ENCODE measurements at places on chromosomes 1 and 21.
A peak's percentile ranks its signal among the peaks of the same experiment; 100 is the strongest.

DNA sequence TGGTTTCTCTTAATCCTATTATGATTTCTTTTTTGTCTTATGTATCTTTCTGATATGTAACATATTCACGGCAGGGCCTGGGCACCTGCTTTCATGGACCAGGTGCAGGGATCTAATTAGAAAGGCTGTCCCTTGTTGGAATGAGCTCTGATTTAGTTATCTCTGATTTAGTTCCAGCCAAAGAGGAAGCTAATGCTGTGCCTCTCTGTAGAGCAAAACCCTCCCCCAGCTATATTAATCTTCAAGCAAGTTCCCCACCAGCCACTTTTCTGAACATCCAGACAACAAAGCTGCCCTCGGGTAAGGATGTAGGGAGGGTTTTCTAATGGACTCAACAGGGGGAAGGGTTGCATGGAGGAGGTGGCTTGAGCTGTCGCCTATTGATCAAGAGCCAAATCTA lies 6.1 kb downstream of the TSACC start:
- DNase-seq: no peak

GRCh38 chr1:153563991-153564390 lies 1.7 kb downstream of the S100A2 start:
- DNase-seq: no peak

GRCh38 chr1:150724336-150724735 lies 3.6 kb upstream of the HORMAD1 start:
- DNase-seq: no peak

DNA sequence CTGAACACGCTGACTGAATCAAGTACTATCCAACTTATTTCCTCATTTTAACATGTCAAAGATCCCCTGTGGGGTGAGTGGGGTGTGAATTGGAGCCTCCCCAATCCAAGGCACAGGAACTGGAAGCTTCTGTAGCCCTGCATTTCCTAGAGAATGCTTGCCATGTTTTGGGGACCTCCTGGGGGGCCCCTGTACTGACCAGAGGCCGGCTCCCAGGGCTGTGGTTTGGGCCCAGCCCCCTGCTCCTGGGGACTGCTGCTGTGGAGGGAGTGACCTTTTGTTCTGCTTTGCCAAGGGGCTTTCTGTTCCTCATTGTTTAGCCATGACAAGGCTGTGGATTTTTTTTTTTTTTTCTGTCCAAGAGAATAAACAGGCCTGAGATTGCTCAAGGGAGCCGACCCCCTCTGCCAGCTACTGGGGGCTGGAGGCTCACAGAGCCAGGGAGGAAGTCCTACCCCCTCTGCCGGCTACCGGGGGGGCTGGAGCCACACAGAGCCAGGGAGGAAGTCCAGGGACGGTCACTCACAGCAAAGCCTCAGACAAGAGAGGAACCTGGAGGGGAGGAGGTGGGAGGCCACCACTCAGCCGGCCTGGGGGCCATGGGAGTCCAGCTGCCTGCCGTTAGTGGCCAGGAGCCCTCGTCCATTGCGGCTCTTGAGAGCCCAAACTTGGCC lies 17.4 kb downstream of the TNFRSF1B start:
- no peak for DNase-seq

DNA sequence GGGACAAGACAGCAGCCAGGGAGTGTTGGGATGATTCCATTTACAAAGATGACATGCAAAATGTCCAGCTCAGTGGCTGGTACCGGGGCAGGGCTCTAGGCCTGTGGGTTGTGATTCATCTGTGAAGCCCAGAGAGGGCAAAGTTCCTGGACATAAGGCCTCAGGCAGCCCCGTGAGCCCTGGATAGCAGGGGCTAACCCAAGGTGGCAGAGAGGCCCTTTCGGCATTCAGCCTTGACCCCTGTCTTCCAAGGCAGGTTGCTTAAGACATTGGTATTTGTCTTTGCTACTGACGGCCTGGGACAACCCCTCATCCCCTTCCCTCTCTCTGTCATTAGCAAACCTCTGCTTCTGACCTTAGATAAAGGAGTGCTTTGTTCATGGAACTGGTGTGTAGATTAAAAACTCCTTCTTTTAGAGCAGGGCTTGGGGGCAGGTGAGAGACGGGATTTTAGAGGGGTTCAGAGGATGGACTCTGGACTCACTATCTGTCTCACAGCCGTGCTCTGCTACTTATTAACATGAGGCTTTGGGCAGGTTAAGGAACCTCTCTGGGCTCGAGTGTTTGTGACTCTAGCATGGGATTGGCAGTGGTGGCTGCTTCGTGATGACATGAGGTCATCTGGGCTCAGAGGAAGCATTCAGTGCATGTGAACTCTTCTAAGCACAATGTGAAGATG lies 36.3 kb downstream of the TMEM51 start:
- DNase-seq: no peak

GRCh38 chr1:206506405-206507283 lies 687 bp upstream of the RASSF5 start:
- no peak for DNase-seq

DNA sequence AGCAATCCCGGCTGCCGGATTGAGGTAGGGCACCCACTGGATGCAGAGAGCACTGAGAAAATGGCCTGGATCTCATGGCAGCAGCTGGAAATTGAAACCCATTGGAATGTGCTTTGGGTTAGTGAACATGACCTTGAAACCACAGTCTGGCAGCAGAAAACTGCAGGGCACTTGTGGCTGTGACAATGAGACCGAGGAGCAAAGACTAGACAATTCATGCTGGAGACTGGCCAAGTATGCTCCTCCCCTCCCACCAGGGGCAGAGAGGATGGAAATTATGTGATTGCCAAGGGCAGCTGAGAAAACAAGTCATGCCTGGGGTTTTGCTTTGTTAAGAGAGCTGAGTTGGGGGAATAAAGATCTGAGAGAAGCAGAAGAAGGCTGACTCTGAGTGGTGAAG lies 60.7 kb downstream of the ZNF697 start:
- DNase-seq: no peak

DNA sequence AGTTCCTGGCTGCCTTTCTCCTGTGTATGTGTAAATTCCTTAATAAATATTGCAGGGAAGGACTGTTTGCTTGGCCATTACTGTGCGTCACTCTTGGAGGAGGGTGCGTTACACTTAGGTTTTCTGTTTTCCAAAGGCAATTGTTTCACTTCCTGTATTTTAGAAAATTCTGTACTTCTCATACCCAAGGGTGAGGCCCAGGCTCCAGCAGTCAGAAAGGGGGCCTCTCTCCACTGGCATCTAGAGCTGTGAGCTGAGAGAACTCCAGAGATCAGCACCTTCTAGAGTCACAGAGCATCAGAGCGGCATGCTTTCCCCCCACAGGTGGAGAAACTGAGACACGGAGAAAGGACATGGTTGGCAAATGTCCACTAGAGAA lies 27.0 kb upstream of the ZFP69B start:
- no peak for DNase-seq

DNA sequence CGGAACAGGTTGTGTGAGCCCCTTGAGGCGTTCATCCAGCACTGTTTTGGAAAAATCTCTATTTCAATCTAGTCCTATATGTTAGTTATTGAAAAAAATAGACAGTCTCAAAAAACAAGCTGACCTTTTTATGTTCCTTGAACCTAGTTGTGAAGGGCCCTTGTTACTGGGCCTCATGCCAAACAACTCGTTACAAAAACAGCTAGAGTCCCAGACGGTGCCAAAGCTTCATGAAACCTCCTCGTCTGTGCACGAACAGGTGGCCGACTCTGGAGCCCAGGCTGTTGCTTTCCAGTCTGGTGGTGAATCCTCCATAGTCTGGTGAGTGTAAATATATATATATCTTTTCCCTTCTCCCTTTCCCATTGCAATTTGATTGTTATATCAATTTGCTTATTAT lies at the start of gene CHIA:
Gene CHIA, plus strand, starts transcription at position 222 of the 400 bp plus-strand sequence. CDS start 19,617 bp downstream, outside the sequence.
- DNase-seq: peak; percentile 79

DNA sequence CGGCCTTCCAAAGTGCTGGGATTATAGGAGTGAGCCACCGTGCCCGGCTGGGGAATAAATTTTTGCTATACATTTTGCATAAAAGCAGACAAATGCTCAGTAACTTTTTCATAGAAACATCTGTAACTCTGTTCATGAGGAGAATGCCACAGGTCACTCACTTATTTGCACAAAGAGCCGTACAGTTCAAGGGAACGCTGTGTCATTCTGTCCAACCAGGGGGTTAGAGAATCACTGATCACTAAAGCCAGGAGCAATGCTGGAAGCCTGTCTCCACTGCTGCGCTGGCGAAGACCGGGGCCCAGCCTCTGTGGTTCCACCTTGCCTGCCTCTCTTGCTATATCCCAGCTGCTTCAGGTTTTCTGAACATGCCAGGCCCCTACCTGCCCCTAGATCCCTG lies 58.3 kb downstream of the RUNX1 start:
- no peak for DNase-seq

GRCh38 chr21:42118901-42119300 lies 47.8 kb downstream of the UMODL1 start:
- DNase-seq: no peak
